Activated CD8-positive, alpha-beta memory T cell treated with anti-CD3 and anti-CD28 coated beads, Interleukin-2, amount 10 ng/mL, durations not matched to agents 7 days and 5 days (primary cell): ENCODE measurements at places on chromosomes 11 and 22. TPM values are rescaled to one million over a fixed set of nuclear protein-coding genes. Genes with fewer than 3 reads are reported as not detected.
A peak's percentile ranks its signal among the peaks of the same experiment; 100 is the strongest.

Gene PAX6
- total RNA-seq, result not detected

Gene RHOD
- total RNA-seq, result 0.52 TPM

Gene GP1BB
- not detected for total RNA-seq

Gene GALR3
- not detected for total RNA-seq

Gene BBOX1
- total RNA-seq, result not detected

Gene AGBL2
- total RNA-seq, result 10.3 TPM

Gene AQP11
- 0.82 TPM for total RNA-seq

DNA sequence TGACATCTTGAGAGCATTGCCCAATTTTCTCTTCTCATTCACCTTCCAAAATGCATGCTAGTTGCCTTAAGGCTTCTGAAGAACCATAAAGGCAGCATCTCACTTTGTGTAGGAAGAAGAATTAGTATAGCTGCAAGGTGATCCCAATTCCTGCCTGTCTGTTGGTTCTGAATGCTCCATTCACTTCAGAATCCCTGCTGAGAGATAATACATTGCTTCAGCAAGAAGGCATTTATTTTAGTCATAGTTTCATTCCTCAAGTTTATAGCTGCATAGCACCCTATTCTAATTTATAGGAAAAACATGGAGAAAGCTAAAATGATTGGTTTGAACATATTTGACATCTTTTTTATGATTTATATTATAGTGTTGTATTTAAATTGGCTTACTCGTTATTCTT, 181.3 kb downstream of the METTL15 start:
- DNase-seq, result no peak
- peaks cover 2% of the 10 kb centered on the region for H3K4me1 ChIP-seq
- H3K36me3 ChIP-seq, result peaks cover 20% of the 10 kb centered on the region
- H3K27ac ChIP-seq, result no peak overlapping the region
- no peak overlapping the region for H3K4me3 ChIP-seq
- H3K27me3 ChIP-seq, result no peaks in the 10 kb centered on the region

- no peak overlapping the region for H3K27ac ChIP-seq
- DNase-seq, result no peak
- no peaks in the 10 kb centered on the region for H3K27me3 ChIP-seq
- peaks cover 78% of the 10 kb centered on the region for H3K36me3 ChIP-seq
Measured at GRCh38 chr11:48148749-48149148, 67.9 kb upstream of the OR4B1 start.

- no peaks in the 10 kb centered on the region for H3K4me1 ChIP-seq
- no peak for DNase-seq
- H3K36me3 ChIP-seq, result peaks cover 1% of the 10 kb centered on the region
- H3K4me3 ChIP-seq, result no peak overlapping the region
- no peaks in the 10 kb centered on the region for H3K27me3 ChIP-seq
- H3K27ac ChIP-seq, result no peak overlapping the region
Measured at GRCh38 chr22:48332438-48333322, 1495.0 kb downstream of the BRD1 start.

GRCh38 chr11:4202749-4203148, 108.2 kb downstream of the RRM1 start:
- H3K4me3 ChIP-seq, result no peak overlapping the region
- no peak for DNase-seq
- peaks cover 21% of the 10 kb centered on the region for H3K27me3 ChIP-seq
- H3K4me1 ChIP-seq, result no peaks in the 10 kb centered on the region
- no peak overlapping the region for H3K27ac ChIP-seq

- no peaks in the 10 kb centered on the region for H3K36me3 ChIP-seq
- H3K27me3 ChIP-seq, result peaks cover 69% of the 10 kb centered on the region
- DNase-seq, result no peak
- H3K4me1 ChIP-seq, result no peaks in the 10 kb centered on the region
- no peak overlapping the region for H3K27ac ChIP-seq
Measured at GRCh38 chr11:120512739-120513435, 1.3 kb downstream of the GRIK4 start.

- H3K27ac ChIP-seq, result peak overlapping the region; percentile 98
- peaks cover 48% of the 10 kb centered on the region for H3K36me3 ChIP-seq
- H3K4me3 ChIP-seq, result peak overlapping the region; percentile 54
Measured at GRCh38 chr11:118003456-118003855, 17.3 kb downstream of the IL10RA start.

DNA sequence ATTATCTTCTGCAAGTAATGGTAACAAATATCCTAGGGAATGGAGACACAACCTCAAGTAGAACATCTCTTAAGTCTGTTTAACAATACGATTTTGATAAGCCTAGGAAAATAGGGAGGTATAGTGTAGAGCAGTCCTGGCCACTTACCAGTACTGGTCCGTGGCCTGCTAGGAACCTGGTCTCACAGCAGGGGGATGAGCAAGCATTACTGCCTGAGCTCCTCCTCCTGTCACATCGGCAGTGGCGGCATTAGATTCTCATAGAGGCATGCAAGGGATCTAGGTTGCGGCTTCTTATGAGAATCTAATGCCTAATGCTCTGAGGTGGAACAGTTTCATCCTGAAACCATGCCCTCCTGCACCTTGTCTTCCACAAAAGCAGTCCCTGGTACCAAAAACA, 4.4 kb downstream of the OR51V1 start:
- H3K27me3 ChIP-seq, result no peaks in the 10 kb centered on the region
- H3K36me3 ChIP-seq, result no peaks in the 10 kb centered on the region
- no peak for DNase-seq
- no peaks in the 10 kb centered on the region for H3K4me1 ChIP-seq
- no peak overlapping the region for H3K27ac ChIP-seq

DNA sequence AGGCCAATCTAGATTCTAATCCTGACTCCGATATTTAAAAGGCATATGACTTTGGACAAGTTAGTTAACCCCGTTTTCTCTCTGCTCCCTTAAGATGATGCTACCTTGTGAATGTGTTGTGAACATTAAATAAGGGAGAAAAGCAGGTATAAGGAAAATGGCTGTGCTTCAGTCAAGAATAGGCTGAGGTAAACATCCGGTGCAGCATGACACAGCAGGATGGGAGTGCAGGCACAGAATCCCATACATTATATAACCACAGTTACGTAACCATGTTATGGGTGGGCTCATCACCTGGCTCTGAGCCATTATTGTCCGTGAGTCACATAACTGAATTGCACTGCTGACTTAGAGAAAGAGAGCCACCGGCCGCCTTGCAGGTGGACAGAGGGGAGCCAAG, 382.2 kb upstream of the ANO5 start:
- H3K27me3 ChIP-seq, result no peaks in the 10 kb centered on the region
- H3K4me3 ChIP-seq, result no peak overlapping the region
- no peaks in the 10 kb centered on the region for H3K4me1 ChIP-seq
- no peak overlapping the region for H3K27ac ChIP-seq
- no peak for DNase-seq

- H3K27ac ChIP-seq, result no peak overlapping the region
- peaks cover 2% of the 10 kb centered on the region for H3K36me3 ChIP-seq
- DNase-seq, result no peak
- H3K27me3 ChIP-seq, result peaks cover 49% of the 10 kb centered on the region
Measured at GRCh38 chr11:72243173-72244059, 560 bp downstream of the PHOX2A start.

DNA sequence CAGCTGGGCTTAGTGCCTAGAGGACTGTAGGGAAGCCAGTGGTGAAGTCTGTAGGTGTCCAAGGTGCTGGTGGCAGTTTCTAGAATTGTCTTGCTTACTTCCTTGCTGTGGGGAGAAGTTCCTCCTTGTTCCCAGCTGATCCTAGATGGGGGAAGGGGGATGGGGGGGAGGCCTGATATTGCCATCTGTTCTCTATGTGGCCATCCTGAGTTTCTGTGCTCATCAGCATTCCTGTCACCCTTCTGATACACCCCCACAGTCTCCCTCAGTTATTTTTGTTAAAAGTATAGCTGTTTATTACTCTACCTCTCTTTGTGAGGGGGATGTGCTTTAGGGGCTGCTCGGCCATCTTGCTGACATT, 36.5 kb downstream of the MADD start:
- H3K27me3 ChIP-seq, result no peaks in the 10 kb centered on the region
- H3K36me3 ChIP-seq, result peaks cover 60% of the 10 kb centered on the region
- no peak overlapping the region for H3K4me3 ChIP-seq
- no peak overlapping the region for H3K27ac ChIP-seq
- no peak for DNase-seq

DNA sequence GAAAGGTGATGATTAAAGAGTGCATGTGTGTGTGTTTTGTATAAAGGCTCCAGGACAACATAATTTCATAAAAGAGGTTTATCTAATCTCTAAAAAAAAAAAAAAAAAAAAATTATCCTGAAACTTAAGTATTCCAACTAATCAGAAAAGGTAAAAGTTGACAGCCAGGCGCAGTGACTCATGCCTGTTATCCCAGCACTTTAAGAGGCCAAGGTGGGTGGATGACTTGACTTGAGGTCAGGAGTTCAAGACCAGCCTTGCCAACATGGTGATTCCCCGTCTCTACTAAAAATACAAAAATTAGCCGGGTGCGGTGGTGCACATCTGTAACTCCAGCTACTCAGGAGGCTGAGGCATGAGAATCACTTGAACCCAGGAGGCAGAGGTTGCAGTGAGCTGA, 632.7 kb upstream of the CHORDC1 start:
- H3K36me3 ChIP-seq, result no peaks in the 10 kb centered on the region
- no peak overlapping the region for H3K27ac ChIP-seq
- no peaks in the 10 kb centered on the region for H3K4me1 ChIP-seq
- H3K4me3 ChIP-seq, result no peak overlapping the region
- no peaks in the 10 kb centered on the region for H3K27me3 ChIP-seq

DNA sequence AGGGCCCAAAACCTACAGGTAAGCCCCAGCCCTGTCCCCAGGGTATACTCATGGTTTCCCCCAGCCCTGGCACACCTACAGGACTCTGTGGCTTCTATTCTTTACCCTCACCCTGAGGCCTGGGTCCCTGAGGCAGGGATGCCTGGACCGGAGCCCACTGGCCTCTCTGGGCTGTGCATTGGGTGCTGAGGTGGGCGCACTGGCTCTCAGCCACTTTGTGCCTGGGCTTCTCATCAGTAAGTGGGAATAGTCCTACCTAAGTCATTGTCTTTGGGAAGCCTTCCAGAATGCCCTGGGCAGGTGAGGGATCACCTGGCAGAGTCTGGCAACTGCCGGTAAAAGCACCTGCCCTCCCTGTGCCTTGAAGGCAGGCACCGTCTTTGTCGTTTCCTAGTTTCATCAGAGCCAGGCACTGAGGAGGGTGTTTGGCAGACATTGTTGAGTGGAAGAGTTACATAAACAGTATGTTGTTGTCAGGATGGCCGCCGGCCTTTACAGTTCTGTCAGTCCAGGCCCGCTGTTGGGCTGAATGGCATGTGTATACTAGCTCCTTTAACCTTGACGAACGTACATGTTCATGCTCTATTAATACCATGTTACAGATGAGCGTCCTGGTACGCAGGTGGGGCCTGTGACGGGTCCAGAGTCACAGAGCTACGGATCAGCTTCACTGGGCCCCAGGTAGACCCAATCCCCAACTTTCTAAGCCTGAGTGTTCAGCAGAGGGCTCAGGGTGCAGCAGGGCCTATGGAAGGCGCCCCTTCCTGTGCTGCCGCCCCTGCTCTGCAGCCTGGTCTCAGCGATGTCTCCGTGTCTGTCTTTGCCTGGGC, 23.0 kb downstream of the SHANK3 start:
- no peak overlapping the region for H3K4me3 ChIP-seq
- H3K27me3 ChIP-seq, result peaks cover 13% of the 10 kb centered on the region
- H3K36me3 ChIP-seq, result no peaks in the 10 kb centered on the region

DNA sequence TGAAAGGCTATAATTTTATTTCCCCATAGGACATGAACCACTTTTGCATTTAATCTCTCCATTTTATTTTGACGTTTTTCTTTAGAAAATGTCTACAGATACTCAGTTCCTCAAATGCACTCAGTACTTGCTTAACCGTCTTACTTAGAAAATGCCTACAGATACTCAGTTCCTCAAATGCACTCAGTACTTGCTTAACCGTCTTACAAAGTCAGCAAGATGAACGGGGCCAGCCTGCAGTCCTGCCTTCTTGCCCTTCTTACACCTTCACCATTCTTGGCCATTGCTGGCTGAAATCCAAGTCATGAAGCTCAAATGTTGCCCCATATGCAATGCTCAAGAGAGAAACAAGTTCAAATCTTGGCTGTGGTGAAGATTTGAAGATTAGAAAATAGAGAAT, 34.1 kb downstream of the CSNK2A3 start:
- H3K4me1 ChIP-seq, result no peaks in the 10 kb centered on the region
- no peak overlapping the region for H3K27ac ChIP-seq
- H3K36me3 ChIP-seq, result no peaks in the 10 kb centered on the region
- H3K4me3 ChIP-seq, result no peak overlapping the region
- DNase-seq, result no peak

DNA sequence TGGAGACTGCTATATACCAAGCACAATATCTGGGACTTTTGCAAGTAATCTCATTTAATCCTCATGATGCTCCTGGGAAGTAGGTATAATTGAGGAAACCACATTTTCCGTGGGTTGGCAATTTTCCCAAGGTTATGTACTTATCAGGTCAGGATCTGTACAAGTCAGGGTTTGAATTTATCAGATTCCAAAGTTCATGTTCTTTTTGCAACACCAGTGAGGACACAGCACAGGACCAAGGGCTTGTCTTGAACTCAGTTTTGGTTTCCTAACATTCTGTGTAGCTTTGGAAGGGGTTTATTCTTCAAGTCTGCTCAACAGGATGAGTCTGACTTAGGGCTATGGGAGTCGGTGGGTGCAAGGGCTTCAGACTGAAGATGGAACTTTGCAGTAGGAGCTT, 30.4 kb downstream of the INSC start:
- H3K4me3 ChIP-seq, result no peak overlapping the region
- H3K36me3 ChIP-seq, result no peaks in the 10 kb centered on the region
- H3K4me1 ChIP-seq, result peaks cover 1% of the 10 kb centered on the region
- H3K27me3 ChIP-seq, result peaks cover 13% of the 10 kb centered on the region

GRCh38 chr11:35598254-35599125, 19.8 kb upstream of the FJX1 start:
- DNase-seq, result no peak
- no peak overlapping the region for H3K27ac ChIP-seq
- H3K36me3 ChIP-seq, result no peaks in the 10 kb centered on the region
- H3K4me1 ChIP-seq, result no peaks in the 10 kb centered on the region

DNA sequence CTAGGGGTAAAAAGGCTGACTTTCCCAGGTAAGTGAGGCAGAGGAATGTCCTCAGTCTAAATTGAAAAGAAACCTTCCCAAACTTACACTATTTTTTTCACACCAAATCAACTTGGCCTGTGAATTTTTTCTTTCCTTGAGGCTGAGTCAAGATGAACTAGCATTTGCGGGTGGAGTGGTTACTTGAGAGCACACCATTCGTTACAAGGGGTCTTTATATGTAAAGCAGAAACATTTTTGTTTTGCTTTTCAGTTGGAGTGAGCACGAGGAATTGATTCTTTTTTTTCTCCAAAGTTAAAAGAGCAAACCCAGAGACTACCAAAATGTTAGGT, 36.4 kb downstream of the MAML2 start:
- H3K4me3 ChIP-seq, result no peak overlapping the region
- H3K4me1 ChIP-seq, result peaks cover 23% of the 10 kb centered on the region
- H3K36me3 ChIP-seq, result peaks cover 14% of the 10 kb centered on the region
- H3K27ac ChIP-seq, result no peak overlapping the region

- no peaks in the 10 kb centered on the region for H3K4me1 ChIP-seq
- no peaks in the 10 kb centered on the region for H3K27me3 ChIP-seq
- no peaks in the 10 kb centered on the region for H3K36me3 ChIP-seq
- no peak overlapping the region for H3K4me3 ChIP-seq
Measured at GRCh38 chr11:36057379-36058042, 113.6 kb downstream of the LDLRAD3 start.
